ENCODE measurements at places on chromosomes 13 and 19.

- no peak for DNase-seq
These were observed 24.6 kb downstream of the CCNE1 start for GRCh38 chr19:29836409-29836825.

DNA sequence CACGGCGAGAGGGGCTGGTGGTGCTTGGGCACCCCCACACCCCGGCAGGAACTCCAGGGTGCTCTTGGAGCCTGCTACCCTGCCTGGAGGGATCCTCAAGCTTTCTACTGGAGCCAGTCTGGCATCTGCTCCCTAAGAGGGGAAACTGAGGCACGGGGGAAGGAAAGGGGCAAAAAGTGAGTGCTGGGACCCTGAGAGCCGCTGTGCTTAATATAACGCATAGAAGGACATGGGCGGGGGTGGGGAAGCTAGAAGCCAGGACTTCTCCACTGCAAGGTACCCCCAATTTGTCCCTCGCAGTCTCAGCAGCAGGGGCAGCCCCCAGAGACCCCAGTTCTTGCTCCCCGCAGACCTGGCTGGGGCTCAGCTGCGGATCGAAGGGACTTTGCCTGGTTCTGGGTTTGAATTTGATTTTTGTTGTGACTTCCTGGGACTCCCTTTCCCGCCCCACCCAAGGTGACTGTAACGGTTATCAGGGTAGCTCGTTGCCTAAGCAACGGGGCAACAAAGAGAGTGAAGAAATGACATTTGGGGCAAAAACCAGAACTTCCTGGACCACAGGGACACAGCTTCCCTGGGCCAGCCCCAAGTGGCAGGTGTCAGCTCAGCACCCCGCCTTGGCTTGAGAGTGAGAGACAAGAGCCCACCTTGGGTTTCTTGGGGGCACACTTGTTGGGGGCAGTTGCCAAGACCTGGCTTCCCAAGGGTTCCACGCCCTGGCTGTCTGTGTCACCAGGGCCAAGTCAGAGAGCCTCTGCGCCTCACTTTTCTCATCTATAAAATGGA, 638 bp downstream of the ADGRE5 start:
- DNase-seq: no peak

DNA sequence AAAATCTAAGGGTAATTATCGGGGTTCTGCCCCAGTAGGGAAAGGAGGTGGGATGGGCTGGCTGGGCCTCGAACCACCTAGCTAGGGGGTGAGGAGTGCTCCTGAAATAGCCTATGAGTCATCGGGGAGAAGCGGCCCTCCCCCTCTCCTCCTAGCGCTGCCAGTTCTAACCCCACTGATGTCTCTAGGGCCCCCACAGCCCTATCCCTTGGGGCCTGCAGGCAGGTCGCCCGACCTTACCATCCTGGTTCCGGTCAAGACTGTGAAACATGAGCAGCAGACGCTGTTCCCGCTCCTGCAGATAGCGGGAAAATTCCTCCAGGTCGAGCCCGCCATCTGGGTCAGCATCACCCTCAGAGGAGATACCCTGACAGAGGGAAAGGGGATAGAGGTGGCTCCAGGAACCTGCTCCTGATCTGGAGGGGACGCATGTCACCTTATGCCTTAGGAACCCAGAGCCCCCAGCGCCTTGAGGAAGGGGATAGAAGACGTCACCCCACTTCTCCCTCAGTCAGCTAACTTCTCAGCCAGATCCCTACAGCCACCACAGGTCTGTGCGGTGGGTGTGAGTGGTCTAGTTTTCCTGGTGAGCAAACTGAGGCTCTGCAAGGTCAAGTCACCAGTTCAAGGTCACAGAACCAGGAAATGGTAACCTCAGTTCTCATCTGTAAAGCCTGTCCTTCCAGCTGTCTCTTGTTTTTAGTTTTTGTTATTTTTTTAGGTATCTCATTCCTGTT, 1.5 kb downstream of the SLC25A23 start:
- no peak for DNase-seq

DNA sequence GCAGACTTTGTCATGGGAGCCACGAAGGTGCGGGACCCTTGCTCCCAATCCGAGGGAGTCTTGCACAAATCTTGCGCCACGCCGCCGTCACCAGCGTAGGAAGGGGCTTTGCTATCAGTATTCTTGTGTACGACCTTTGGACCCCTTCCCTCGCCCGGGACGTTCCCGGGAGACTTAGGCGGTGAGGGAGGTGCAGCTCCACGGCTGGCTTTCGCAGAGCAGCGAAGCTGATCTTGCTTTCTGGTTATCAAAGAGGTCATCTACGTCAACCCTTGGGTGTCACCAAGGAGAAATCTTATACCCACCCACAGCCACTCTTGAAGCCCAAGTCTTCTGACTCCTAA, 583 bp downstream of the TECR start:
- DNase-seq: no peak

GRCh38 chr19:1063030-1063908, 3.7 kb upstream of the ARHGAP45 start:
- no peak for DNase-seq

- DNase-seq: no peak
These were observed 4.2 kb upstream of the F10 start for GRCh38 chr13:113118261-113119021.

DNA sequence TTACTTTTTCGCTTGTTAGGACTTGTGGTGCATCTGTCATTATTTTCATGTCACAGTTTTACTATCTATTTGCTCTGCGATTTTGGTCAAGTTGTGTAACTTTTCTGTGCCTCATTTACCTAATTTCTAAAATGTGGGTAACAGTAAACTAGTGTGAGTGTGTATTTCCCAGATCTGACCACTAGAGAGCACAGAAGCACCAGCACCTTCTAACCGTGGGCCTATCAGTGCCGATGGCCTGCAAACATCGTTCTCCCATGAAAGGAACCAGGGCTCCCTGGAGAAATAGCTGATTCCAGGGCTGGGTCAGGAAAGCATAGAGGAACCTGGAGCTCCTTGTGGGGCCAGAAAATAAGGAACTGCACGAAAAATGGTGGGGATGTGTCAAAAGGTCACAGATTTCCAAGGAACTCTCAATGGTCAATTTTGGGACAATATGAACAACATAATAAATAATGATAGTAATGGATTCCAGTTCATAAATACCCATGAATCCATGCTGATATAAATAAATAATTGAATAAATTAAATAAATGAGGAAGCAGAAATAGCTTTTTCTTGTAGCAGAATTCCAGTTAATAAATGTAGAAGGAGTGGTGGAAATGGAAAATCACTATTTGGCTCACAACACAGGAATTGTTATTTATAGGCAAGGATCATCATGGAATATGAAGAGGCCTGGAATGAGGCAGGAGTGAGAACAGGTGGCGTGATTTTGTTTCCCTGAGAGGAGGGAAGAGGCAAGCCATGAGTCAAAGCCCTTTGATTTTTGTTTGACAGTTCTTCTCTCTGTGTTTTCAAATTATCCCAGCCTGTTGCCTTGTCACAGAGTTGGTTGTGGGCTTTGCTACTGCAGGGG, 31.1 kb downstream of the CEACAM8 start:
- no peak for DNase-seq

GRCh38 chr13:73520566-73521289, 461.9 kb downstream of the KLF5 start:
- no peak for DNase-seq

- DNase-seq: no peak
These were observed 15.1 kb downstream of the LILRA5 start for GRCh38 chr19:54297759-54298305.

GRCh38 chr13:33251131-33251661, 34.4 kb downstream of the STARD13 start:
- no peak for DNase-seq

- DNase-seq: no peak
These were observed 26.5 kb upstream of the HOMER3 start for GRCh38 chr19:18967358-18968146.

DNA sequence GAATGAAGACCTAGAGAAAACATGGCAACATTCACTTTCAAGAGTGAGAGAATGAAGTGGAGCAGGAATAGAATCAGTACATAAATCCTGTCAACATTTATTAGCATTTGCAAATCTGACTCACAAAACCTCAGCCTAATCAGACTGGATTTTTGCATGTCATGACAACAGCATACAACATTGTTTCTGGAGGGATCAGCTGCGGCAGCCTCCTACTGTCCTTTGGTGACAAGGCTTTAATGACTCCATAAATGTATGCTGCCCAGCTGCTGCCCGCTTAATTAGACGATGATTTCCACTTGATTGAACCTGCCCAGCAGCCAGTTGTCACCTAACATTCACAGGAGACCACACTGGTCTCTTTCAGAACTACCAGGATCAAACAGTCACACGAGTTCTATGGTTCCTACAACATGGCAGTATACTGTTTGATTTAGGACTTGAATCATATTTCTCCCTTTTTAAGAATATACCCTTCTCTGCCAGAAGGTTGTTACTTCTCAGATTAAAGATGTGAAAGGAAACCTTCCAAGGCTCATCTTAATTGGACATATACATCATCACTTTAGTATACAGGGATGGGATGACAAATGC, 9.3 kb downstream of the EBPL start:
- no peak for DNase-seq

DNA sequence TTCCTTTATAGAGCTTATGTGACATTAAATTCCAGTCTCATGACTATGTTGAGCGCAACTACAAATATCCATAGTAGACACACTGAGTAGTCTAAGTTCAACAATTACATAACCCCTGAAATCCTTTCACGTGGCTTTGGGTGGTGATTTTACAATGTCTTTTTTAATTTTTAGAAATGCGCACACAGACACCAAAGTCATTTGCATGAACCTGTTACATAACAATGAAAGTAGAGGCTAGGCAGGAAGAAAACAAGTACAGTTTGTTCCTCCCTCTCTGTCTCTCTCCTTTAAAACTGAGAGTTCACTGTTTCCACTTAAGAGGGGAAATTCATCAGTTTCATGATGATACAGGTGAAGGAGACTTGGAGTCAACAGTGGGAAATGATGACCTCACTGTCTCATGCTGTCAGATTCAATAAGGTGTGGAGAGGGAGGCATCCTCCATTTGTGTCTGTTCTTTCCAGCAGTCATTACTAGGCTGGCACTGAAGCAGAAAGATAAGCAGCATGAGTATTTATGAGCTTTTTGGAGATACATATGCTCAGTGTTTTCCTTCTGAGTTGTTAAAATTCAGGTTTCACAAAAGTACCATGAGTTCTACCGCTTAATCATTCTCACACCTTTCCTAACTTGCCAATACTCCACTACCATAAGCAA, 201.8 kb downstream of the LHFPL6 start:
- no peak for DNase-seq

Measured in NCI-H510A (cell line).